8988T (cell line): ENCODE measurements at places on chromosomes 12 and 14.
A peak's percentile ranks its signal among the peaks of the same experiment; 100 is the strongest.

DNA sequence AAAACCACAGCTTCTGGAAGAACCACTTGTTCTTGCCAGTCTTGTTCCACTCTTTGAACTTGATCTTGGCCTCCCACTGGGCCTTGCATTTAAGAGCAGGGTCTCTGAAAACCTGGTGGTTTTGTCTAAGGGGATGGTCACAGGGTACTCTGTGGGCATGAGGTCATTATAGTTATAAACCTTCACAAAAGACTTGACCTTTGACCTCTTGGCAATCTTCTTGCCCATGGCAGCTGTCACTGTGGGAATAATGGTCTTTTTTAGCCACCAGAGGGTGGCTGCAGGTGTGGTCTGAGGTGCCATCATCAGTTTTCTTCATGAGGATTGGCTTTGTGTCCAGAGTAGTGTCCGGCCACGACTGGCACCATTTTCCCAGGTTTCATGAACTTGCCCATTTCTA lies 9.1 kb downstream of the ATP6V0A2 start:
- DNase-seq: no peak

- no peak for DNase-seq
These were observed 756.5 kb upstream of the LRFN5 start for GRCh38 chr14:40850191-40850590.

DNA sequence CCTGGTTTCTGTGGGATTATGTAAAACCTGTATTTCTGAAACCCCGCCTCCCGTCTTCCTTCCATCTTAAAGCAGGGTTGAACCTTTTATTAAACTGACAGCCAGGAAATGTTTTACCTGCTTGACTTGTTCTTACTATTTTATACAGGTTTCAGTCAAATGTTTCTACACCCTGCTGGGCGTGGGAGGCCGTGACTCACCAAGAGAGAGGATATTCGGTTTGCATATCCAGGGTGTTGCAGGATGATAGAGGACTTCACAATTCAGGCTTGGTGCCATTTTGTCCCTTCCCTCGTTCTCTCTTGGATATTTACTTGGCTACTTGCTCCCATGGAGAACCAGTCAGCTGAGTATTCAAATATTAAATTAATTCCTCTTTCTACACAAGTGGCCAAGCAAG lies 69.7 kb downstream of the ARF6 start:
- no peak for DNase-seq

- DNase-seq: no peak
These were observed 306.0 kb downstream of the NELL2 start for GRCh38 chr12:44570036-44570583.

GRCh38 chr14:104863923-104864266 lies 1.2 kb upstream of the CEP170B start:
- DNase-seq: no peak

DNA sequence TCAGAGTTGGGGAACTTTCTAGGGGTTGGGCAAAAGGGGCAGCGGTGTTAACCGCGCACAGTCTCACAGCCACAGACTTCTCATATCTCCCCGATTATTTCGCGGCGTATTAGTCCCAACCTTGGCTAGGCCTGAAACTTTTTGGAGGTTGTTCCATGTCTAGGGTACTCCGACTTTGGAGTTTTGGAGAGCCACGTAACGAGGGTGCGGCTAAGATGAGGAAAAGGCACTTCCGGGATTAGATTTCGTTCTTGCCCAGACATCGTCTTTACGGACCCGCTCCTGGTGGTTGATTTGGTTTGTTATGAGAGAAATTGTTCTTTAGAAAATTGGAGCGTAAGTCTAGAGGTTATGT lies 513 bp downstream of the CCNK start:
- no peak for DNase-seq

GRCh38 chr12:124311292-124312109 lies 16.6 kb downstream of the RFLNA start:
- DNase-seq: no peak

DNA sequence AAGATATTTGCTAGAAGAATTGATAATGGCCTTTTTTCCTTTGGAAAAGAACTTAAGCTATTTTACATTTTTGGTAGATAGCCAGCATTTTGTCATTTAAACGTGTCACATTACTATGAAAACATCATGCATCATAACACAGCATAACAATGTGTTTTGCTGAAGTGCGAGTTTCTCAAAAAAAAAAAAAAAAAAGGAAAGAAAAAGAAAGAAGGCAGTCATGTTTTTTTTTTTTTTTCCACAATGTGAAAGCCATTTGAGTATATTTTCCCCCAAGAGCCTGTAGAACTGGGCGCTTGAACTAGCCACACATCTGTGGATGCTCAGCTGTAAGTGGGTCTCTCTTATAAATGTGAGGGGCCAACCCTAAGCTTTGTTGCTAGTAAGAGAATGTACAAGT lies 300.1 kb downstream of the AKAP6 start:
- no peak for DNase-seq

- no peak for DNase-seq
These were observed 73.6 kb downstream of the ARID2 start for GRCh38 chr12:45803111-45803510.

GRCh38 chr12:111404362-111405148 lies 1.2 kb upstream of the SH2B3 start:
- DNase-seq: no peak

GRCh38 chr12:80714846-80715245 lies 1.9 kb upstream of the MYF5 start:
- DNase-seq: no peak

DNA sequence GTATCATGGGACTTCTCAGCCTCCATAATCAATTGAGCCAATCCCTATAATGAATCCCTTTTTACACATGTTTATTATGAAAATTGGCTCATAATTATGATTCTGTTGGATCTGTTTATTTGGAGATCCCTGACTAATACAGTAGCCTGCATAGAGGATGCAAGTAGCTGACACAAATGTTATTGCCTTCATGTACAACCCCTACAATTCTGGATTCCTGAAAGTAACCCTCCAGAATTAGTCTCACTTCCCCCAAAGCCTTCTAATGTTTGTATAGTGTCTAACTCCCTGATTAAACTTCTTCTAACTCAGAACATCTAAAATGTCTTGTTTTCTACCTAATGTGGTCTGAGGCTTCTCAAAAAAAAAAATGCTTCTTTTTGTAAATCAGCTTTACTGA lies 6.6 kb upstream of the SMIM10L1 start:
- DNase-seq: no peak

- no peak for DNase-seq
These were observed 18.6 kb downstream of the PSMC1 start for GRCh38 chr14:90274808-90275457.

- peak; percentile 11 for DNase-seq
These were observed 95.0 kb downstream of the LMNTD1 start for GRCh38 chr12:25458047-25458552.

DNA sequence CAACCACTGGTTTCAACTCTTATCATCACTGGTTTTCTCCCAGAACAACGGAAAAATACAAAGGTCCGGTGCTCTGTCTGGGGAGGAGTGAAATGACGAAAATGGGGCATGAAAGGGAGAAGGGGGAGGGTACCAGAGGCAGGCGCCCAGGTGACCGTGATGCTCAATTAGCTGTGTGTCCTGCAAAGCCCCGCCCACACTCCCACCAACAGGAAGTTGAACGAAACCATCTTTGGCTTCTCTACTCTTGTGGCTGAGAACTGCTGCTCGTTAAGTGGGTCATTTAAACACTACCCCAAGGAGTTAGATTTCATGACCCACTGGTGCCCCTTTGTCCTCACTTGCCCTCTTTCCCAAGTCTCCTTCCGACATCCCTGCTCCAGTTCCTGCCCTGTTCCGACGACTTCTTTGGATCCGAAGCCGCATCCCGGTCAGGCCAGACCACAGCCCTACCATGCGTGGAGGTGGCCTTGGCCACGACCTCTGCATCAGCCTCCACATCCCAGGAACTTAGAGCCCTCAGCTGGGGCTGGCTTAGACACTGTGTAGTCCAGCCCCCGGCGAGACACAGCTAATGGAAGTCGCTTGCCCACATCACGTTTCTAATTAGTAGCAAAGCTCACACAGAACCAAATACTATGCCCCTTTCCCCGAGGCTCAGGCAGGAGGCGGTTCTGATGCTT lies 11.4 kb upstream of the LRTM2 start:
- DNase-seq: no peak

- DNase-seq: no peak
These were observed 3.8 kb downstream of the GALNT16 start for GRCh38 chr14:69263771-69264170.

DNA sequence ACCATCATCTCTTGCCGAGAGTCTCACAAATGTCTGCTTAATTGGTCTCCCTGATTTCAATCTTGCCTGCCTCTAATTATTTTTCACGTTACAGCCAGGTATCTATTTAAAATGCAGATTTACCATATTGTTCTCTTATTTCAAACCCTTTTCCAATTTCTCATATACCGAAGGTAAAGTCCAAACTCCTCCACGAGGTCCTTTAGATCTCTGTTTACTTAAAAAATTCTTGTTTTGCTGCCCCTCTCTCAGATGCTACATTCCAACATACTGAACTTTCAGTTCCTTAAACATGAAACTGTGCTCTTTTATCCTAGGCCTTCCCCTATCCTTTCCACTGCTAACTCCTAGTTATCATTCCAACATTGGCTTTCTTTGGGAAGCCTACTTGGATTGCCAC lies 363.9 kb downstream of the CEP128 start:
- no peak for DNase-seq

DNA sequence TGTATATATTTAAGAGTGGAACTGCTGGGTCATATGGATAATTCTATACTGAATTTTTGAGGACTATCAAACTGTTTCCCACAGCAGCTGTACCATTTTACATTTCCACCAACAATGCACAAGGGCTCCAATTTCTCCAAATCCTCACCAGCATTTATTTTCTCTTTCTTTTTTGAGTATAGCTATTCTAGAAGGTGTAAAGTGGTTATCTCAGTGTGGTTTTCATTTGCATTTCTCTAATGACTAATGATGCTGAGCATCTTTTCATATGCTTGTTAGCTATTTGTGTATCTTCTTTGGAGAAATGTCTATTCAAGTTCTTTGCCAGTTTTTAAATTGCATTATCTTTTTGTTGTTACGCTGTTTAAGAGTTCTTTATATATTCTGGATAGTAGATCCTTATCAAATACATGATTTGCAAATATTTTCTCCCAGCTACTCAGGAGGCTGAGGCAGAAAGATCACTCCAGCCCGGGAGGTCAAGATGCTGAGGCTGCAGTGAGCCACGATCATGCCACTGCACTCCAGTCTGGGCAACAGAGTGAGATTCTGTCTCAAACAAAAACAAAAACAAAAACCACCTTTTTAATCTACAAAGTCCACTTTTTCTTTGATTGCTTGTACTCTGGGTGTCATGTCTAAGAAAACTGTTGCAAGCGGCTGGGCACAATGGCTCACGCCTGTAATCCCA lies 32.8 kb downstream of the GTF2A1 start:
- DNase-seq: no peak

GRCh38 chr12:41459111-41459905 lies 271.2 kb downstream of the PDZRN4 start:
- no peak for DNase-seq

DNA sequence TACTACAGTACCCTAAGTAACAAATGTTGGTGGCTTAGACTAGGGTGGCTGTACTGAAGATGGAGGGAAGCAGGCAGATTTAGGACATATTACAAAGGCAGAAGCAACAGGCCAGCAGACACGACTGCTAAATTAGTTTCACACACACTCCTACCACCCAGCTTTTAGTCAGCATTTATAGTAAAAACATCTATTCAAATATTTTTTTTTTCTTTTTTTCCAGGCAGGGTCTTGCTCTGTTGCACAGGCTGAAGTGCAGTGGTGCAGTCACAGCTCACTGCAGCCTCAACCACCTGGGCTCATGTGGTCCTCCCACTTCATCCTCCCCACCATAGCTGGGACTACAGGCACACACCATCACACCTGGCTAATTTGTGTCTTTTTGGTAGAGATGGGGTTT lies 72.9 kb downstream of the CDK17 start:
- no peak for DNase-seq

DNA sequence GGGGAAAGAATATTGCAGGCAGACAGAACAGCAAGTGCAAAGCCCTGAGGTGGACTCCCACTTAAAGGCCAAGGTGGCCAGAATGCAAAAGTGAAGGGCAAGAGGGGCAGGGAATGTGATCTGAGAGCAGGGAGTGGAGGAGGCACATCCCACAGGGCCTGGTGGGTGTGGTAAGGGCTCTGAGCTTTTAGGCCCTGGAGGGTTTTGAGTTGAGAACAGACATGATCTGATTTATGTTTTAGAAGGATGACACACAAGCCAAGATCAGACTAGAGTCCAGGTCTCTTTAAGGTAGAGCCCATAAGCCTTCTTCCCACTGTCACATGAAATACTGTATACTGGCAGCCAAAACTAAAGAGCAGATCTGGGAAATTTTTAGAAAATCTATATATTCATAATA lies 162.5 kb downstream of the SLC38A4 start:
- no peak for DNase-seq

- no peak for DNase-seq
These were observed 1173.0 kb downstream of the VRK1 start for GRCh38 chr14:97970222-97970621.

DNA sequence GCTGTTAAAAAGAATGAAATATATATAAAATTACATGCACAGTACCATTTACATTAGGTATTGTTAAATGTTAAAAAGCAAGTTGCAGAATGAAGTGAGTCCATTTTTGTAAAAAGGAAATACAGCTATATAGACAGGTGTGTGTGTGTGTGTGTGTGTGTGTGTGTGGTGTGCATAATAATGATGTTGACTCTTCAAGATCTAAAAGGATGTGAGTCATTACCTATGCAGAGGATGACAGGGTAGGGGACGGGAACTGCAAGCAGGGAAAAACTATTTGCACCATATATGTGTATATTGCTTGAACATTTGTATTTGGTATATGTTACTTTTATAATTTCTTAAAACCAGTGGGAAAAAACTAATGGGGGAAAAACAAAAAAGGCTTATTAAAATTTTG lies 3.1 kb downstream of the C14orf39 start:
- DNase-seq: no peak

- no peak for DNase-seq
These were observed 19.2 kb downstream of the PLEK2 start for GRCh38 chr14:67392800-67393199.

- no peak for DNase-seq
These were observed 403.8 kb downstream of the NPAS3 start for GRCh38 chr14:33342299-33342974.

GRCh38 chr12:47547077-47547476 lies 158.8 kb downstream of the RPAP3 start:
- no peak for DNase-seq

DNA sequence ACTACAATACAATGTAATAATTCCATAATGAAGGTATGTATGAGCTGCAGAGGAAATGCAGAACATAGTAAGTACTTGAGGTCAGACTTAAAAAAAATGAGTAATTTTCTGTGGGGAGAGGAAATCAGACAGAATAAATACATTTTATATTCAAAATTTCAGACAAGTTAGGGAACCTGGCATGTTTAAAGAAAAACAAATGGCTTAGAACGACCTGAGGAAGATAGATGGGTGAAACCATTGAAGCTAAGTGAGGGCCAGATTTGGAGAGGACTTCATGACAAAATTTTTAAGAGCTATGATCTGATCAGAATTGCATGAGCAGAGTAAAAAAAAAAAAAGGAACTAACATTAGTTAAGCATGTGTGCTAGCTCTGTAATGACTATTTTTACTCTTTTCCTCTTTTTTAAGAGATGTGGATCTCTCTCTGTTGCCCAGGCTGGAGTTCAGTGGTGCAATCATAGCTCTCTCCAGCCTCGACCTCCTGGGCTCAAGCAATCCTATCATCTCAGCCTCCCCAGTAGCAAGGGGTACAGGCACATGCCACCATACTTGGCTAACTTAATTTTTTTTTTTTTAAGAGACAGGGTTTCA lies 157.6 kb upstream of the PDE3A start:
- no peak for DNase-seq

- no peak for DNase-seq
These were observed 123.6 kb upstream of the SLC16A7 start for GRCh38 chr12:59472273-59472672.
